T-cell (primary cell): ENCODE measurements at places on chromosomes 7 and 10. TPM values are rescaled to one million over a fixed set of nuclear protein-coding genes. Genes with fewer than 3 reads are reported as not detected.

GRCh38 chr7:105289704-105290103 is 99.0 kb downstream of the SRPK2 start:
- no peak for DNase-seq

- no peak for DNase-seq
Measured at GRCh38 chr10:23742807-23743206, 303.9 kb downstream of the OTUD1 start.

The AKR1E2 gene
- total RNA-seq, result 24.5 TPM

DNA sequence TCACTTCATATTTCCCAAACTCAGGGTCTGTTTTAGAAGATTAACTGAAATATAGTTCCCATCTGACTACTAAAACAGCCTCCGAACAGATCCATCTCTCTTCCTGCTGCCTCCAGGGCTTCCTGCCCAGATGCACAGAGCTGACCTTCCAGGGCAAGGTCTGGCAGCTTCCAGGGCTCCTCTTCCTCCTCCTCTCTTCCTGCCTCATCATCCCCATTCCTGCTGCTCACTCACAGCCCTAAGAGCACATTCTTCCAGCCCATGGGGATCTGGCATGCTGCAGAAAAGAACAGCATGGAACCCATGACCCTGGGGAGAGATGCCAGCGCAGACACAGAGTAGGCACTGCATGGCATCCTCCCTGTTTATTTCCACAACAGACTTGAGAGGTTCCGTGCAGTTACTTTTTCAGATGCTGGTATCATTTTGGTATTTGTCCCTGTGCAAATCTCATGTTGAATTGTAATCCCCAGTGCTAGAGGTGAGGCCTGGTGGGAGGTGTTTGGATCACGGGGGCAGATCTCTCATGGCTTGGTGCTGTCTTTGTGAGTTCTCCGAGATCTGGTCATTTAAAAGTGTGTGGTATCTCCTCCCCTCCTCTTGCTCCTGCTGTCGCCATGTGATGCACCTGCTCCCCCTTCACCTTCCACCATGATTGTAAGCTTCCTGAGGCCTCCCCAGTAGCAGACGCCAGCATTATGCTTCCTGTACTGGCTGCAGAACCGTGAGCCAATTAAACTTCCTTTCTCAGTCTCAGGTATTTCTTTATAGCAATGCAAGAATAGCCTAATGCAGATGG is 4.4 kb downstream of the PKD1L1 start:
- no peak for DNase-seq

The SFMBT2 gene
- 32.7 TPM for total RNA-seq

DNA sequence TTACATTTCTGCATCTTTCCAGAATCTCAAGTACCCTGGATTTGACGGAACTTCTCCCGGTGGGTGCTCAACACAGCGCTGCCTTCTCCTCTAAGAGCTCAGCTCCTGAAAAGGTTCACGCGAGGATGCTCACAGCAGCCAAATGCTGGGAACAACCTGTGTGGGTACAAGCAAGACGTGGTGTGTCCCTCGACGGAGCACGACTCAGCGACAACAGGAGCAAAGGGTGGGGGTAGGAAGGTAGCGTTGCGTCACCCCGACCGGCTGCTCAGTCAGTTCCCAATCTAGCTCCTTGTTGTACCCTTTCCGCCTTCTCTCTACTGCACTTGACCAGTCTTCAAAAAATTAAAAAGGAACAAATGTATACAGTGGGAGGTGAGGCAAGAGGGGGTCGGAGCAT is 117.3 kb downstream of the PTPRN2 start:
- no peak for DNase-seq

The CRTAC1 gene
- total RNA-seq, result 0.20 TPM

The ELOVL3 gene
- not detected for total RNA-seq

GRCh38 chr7:128067983-128068382 is 36.7 kb upstream of the LRRC4 start:
- no peak for DNase-seq

The HECW1 gene
- not detected for total RNA-seq

The MGMT gene
- total RNA-seq, result 21.1 TPM

- DNase-seq, result no peak
Measured at GRCh38 chr7:100433592-100434296, 2.6 kb downstream of the PPP1R35 start.

GRCh38 chr10:126903656-126904360 is 1.4 kb upstream of the DOCK1 start:
- no peak for DNase-seq

DNA sequence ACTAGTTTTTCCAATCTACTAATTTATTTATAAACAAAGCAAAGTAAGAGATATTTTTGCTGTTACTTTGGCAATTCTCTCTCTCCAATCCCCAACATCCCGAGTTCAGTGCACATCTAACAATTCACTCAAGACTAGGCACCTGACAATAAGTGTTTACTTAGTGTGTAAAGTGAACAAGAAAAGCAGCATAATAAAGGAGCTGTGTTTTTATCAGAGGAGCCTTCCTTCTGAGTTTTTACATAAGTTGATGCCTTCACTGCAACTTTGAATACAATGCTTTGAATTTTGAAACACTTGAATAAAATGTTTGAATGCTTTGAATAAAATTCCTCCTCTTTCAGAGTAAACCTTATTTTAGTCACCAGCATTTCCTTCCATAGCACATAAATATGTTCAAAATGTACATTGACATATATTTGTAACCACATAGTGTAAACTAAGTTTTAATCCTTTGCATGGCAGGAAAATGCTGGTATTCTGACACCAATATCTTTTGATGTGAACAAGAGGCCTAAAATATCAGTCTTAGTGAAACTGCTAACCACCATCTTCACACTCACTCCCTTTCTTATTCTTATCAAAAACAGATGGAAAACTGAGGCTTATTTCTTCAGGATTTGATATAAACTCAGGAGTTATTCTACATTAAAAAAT is 11.4 kb downstream of the PDK4 start:
- no peak for DNase-seq

DNA sequence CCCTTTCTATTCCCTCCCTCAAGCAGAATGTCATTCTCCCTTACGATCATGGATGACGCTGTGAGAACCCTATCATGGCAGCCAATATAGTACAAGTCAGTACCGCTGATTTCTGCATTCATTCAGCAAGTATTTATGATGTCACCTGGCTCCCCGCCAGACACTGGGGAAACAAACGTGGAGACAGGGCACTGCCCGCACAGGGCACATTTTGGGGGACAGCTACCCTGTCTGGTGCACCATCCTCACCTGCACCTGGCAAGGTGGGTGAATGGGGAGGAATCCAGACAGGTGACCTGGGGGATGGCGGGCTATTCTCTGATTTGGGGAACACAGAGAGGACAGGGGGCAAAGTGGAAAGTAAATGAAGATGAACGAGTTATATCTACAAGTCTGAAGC is 28.4 kb downstream of the MKI67 start:
- DNase-seq, result no peak

DNA sequence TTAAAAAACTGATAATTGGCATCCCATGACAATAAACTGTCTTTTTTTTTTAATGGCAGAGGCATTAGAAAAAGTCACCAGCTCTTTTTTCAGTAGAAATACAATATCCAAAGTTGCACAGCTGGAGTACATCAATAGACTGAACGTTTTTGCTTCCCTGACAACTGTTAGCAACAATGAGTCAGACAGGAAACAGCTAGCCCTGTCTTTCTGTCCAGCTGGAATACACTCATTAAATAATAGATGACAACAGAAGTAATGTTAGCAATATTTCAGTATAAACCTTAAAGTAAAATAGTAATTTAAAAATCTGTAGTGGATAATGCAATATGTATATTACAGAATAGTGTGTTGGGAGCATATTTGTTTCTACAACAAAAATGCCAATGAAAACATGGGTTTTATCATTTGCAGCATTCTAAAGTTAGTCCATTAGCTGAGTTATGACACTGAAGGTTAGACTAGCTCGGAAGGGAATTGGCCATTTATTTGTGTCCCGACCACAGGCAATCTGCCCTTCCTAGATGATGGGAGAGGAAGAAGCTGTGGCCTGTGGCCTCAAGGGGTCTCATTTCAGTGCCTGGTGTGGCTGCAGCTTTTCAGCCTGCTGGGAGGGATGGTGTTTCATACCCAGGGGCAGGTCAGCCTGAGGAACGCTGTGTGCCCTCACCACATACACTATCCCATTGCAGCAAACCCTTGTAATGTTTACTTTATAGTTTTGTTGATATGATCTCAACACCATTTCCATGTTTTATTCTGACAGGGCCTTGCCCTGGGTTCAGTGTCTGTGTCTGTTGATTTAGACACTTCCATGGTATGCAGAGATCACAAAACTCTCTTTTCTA is 173.3 kb downstream of the SLC16A9 start:
- no peak for DNase-seq

GRCh38 chr7:69687739-69688433 is 89.6 kb downstream of the AUTS2 start:
- no peak for DNase-seq

- no peak for DNase-seq
Measured at GRCh38 chr10:98323221-98324164, 55.5 kb upstream of the LOXL4 start.
